ENCODE measurements at places on chromosomes 4 and X.

DNA sequence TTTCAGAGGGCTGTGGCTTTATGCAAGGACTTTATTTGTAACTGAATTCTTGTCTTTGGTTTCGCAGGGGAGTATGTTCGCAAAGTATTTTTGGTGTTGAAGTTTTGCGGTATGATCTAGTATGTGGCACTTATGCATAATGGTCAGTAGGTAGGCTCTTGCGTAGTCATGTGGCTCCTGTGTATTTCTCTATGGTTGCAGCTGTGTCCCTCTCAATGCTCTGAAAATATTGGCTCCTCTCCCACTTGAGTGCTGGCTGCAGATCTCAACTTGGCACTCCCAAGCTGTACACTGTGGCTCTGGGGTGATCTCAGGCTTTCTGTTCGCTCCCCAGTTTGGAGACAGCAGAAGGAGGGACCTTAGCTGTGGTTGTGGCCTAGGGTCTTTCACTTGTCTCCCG is 24.8 kb downstream of the ARMCX5 start:
- peaks cover 27% of the 10 kb centered on the region for H3K4me1 ChIP-seq
- no peak for DNase-seq
- no peak overlapping the region for H3K4me3 ChIP-seq
- no peaks in the 10 kb centered on the region for H3K27me3 ChIP-seq
- H3K27ac ChIP-seq, result peak overlapping the region; percentile 5
- peaks cover 28% of the 10 kb centered on the region for H3K36me3 ChIP-seq

DNA sequence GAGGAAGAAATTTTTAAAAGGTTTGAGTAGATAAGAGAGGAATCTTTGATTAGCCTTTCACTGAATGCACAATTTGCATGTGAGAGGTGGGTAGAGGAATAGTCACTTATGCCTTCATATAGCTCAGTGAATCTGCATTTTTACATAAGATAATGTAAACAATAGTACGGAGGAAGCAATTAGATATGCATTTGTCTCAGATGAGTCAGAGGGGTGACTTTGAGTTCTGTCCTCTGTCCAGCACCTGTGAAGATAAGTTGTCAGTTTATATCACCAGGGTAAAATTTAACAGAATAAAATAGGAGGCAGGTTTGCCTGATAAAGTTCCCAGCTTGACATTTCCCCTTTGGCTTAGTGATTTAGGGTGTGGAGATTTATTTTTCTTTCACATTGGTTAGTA is 841.9 kb downstream of the PCDH18 start:
- H3K36me3 ChIP-seq, result no peaks in the 10 kb centered on the region
- no peak overlapping the region for H3K4me3 ChIP-seq
- no peaks in the 10 kb centered on the region for H3K27me3 ChIP-seq
- no peak overlapping the region for H3K27ac ChIP-seq

DNA sequence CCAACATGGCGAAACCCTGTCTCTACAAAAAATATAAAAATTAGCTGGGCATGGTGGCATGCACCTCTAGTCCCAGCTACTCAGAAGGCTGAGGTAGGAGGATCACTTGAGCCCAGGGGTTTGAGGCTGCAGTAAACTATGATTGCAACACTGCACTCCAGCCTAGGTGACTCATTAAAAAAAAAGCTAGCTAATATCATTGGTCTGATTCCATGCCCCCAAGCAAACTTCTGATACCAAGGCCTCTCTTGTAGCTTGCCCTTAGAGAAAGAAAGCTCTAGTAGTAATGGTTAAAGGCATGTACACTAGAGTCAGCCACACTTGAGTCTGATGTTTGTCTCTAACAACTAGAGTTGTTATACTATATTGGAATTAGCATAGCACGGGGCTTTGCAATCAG is 32.6 kb upstream of the PHF8 start:
- no peaks in the 10 kb centered on the region for H3K27me3 ChIP-seq
- DNase-seq, result no peak
- H3K36me3 ChIP-seq, result no peaks in the 10 kb centered on the region
- H3K4me1 ChIP-seq, result no peaks in the 10 kb centered on the region
- H3K27ac ChIP-seq, result no peak overlapping the region

GRCh38 chrX:123513585-123514278 is 219.1 kb downstream of the THOC2 start:
- H3K36me3 ChIP-seq, result no peaks in the 10 kb centered on the region
- DNase-seq, result no peak
- H3K27ac ChIP-seq, result no peak overlapping the region
- no peak overlapping the region for H3K4me3 ChIP-seq
- H3K27me3 ChIP-seq, result no peaks in the 10 kb centered on the region

- no peak for DNase-seq
- no peaks in the 10 kb centered on the region for H3K36me3 ChIP-seq
- no peak overlapping the region for H3K4me3 ChIP-seq
Measured at GRCh38 chrX:123424546-123424945, 240.5 kb downstream of the GRIA3 start.

GRCh38 chr4:39435659-39436563 is 22.8 kb downstream of the RPL9 start:
- no peak overlapping the region for H3K27ac ChIP-seq
- no peaks in the 10 kb centered on the region for H3K4me1 ChIP-seq
- no peaks in the 10 kb centered on the region for H3K36me3 ChIP-seq

DNA sequence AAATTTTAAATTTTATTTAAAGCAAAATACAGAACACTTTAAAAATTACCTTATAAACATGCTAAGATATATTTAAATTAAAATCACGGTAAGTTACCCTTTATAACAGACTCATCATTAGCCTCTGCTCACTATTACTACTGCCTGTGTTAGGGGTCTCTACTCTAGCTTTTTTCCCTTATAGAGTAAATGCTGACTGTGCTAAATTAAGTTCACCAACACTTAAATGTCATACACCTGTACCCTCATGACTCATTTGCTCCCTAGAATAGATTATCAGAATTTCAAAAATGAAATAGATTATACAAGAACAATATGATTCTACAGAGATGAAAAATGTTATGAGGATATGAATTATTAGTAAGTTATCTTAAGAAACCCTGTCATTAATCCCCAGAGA is 131.1 kb upstream of the INPP4B start:
- peaks cover 3% of the 10 kb centered on the region for H3K27me3 ChIP-seq
- no peaks in the 10 kb centered on the region for H3K36me3 ChIP-seq
- no peak overlapping the region for H3K4me3 ChIP-seq
- no peaks in the 10 kb centered on the region for H3K4me1 ChIP-seq
- no peak overlapping the region for H3K27ac ChIP-seq

DNA sequence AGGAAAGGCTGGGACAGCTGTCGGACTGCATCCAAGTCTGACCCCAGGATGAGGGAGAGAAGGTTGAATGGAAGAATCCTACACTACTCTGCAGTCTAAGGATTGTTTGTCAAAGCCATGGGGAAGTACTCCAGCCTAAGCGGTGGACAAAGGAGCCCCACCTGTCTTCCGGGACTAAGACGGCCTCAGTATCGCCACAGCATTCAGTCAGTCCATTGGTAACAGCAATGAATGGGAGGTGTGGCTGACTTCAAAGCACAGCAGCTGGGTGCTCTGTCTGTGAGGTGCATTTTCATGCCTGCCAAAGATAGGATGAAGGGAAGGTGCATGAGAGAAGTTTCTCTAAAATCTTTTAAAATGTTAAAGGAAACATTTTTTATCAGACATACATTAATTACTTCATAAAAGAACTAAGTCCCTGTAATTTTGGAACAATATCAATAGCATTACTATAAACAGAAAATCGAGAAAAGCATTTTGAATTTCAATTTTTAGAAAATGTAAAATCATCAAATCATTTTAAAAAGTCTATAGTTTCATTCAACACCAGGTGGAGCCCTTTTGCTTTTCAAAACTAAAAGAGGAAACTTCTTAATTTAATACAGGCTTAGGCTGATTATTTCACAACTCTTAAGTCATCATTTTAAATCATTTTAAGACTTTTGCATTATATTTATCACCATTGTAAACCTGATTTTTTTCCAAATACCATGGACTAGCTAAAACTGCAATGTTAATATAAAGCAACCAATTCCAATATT is 27.6 kb upstream of the INTU start:
- no peaks in the 10 kb centered on the region for H3K36me3 ChIP-seq
- no peaks in the 10 kb centered on the region for H3K4me1 ChIP-seq
- no peak overlapping the region for H3K27ac ChIP-seq
- no peak overlapping the region for H3K4me3 ChIP-seq
- no peak for DNase-seq

GRCh38 chrX:129462707-129463106 is 60.6 kb downstream of the SMARCA1 start:
- H3K4me3 ChIP-seq, result no peak overlapping the region
- no peak for DNase-seq
- no peak overlapping the region for H3K27ac ChIP-seq
- no peaks in the 10 kb centered on the region for H3K27me3 ChIP-seq
- no peaks in the 10 kb centered on the region for H3K4me1 ChIP-seq

DNA sequence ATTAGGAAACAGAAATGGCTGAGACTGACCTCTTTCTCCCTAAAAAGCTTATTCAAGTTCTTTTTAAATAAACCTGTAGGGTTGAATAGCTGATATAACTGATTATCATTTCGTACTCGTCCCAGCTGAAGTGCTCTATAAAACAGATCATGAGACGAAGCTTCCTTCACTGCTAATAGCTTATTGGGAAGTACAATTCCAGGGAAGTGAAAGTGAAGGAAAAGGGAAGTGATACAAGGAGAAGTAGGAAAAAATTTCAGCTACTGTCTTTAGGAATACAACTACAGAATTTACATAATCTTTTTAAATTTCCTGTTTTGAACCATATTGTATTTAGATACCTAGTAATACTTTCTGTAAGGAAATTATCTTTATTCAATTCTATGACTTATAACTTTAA is 103.0 kb downstream of the SNCA start:
- H3K27ac ChIP-seq, result no peak overlapping the region
- H3K27me3 ChIP-seq, result peaks cover 2% of the 10 kb centered on the region
- H3K36me3 ChIP-seq, result no peaks in the 10 kb centered on the region
- H3K4me3 ChIP-seq, result no peak overlapping the region

- H3K27ac ChIP-seq, result no peak overlapping the region
- H3K36me3 ChIP-seq, result peaks cover under 1% of the 10 kb centered on the region
- no peaks in the 10 kb centered on the region for H3K27me3 ChIP-seq
Measured at GRCh38 chrX:134801267-134801666, 143.0 kb upstream of the PLAC1 start.

DNA sequence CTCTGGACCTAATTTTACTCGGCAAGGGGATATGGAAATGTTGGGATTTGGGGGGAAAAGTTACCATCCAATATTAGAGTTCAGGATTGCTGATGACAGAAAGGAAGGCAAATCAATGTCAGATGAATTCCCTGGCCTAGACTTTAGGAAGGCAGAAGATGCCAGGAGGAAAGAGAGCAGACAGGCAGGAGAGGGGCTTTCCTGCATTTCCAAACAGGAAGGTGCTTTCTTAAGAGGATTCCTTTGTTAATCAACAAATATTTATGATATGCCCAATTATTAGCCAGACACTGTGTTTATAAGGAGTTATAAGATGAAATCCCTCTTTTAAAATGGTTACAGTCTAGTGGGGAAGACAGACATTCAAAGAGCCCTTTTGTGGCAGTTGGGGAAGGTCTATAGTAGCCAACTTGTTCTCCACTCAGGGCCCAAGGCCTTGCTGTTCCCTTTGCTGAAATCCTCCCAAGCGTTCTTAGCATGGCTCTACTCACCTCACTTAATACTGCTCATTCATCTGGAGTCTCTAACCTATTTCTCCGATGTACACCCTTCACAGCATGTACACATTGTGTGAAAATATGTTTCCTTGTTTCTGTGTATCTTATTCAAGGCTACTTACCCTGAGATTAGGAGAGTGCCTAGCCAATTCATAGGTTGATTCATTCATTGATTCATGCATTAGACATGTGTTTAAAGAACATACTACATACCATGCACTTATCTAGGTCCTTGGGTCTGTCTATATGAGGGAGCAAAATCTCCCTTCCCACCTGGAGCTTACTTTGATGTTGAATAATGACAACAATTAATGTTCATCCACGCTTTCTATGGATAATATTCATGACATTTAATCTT is 5.3 kb downstream of the IGFBP7 start:
- H3K4me3 ChIP-seq, result no peak overlapping the region
- no peak for DNase-seq
- H3K27ac ChIP-seq, result no peak overlapping the region
- peaks cover 24% of the 10 kb centered on the region for H3K27me3 ChIP-seq
- H3K4me1 ChIP-seq, result peaks cover 2% of the 10 kb centered on the region

GRCh38 chr4:38503689-38504395 is 160.2 kb upstream of the KLF3 start:
- H3K4me1 ChIP-seq, result peaks cover 38% of the 10 kb centered on the region
- no peaks in the 10 kb centered on the region for H3K27me3 ChIP-seq
- H3K27ac ChIP-seq, result no peak overlapping the region
- H3K4me3 ChIP-seq, result no peak overlapping the region
- no peaks in the 10 kb centered on the region for H3K36me3 ChIP-seq

- no peak for DNase-seq
- H3K4me3 ChIP-seq, result no peak overlapping the region
- no peaks in the 10 kb centered on the region for H3K4me1 ChIP-seq
- no peaks in the 10 kb centered on the region for H3K27me3 ChIP-seq
Measured at GRCh38 chr4:79197275-79198009, 128.4 kb downstream of the NAA11 start.

- peaks cover 2% of the 10 kb centered on the region for H3K36me3 ChIP-seq
- H3K27me3 ChIP-seq, result no peaks in the 10 kb centered on the region
- H3K27ac ChIP-seq, result no peak overlapping the region
- H3K4me1 ChIP-seq, result no peaks in the 10 kb centered on the region
- no peak for DNase-seq
- H3K4me3 ChIP-seq, result no peak overlapping the region
Measured at GRCh38 chrX:68843992-68844391, 15.2 kb downstream of the EFNB1 start.

DNA sequence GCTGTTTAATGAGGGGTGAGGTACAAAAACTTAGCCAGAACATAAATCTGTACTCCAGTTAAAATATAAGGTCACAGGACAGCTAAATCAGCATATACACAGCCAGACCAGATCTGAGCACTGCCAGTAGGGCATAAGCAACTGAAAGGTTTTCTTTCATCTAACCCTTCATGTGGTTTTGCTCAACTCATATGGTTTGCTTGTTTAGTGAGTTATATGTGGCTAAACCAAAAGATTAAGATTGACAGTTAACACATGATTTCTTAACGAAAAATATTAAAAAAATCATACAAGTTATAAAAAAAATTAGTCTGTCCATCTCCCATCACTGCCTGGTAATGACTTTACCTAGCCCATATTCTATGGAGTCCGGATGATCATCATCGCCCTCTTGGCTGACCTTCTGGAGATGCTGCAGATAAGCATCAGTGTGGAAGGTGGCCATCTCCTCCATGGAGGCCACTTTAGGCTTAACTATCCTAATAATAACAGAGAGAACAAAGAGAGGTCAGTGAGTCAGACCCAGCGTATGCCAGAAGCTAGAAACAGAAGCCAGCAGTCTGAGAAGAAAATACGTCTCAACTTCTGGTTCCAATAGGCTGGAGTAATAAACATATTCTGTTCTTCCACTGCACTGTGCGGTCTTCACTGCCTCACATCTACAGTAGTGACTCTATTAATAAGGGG is 4.1 kb downstream of the HDAC8 start:
- H3K4me3 ChIP-seq, result no peak overlapping the region
- no peaks in the 10 kb centered on the region for H3K27me3 ChIP-seq
- H3K27ac ChIP-seq, result no peak overlapping the region
- no peak for DNase-seq

GRCh38 chrX:47232803-47233332 is at the start of gene USP11:
Gene USP11 (plus strand): TSS chrX:47233009. CDS start chrX:47233044, 35 bp downstream.
- H3K36me3 ChIP-seq, result peaks cover 25% of the 10 kb centered on the region
- no peaks in the 10 kb centered on the region for H3K27me3 ChIP-seq
- DNase-seq, result peak; percentile 74
- peak within 1 kb of the TSS; percentile 89 for H3K4me3 ChIP-seq

- no peaks in the 10 kb centered on the region for H3K27me3 ChIP-seq
- no peak overlapping the region for H3K27ac ChIP-seq
- no peak overlapping the region for H3K4me3 ChIP-seq
- no peaks in the 10 kb centered on the region for H3K36me3 ChIP-seq
- no peaks in the 10 kb centered on the region for H3K4me1 ChIP-seq
Measured at GRCh38 chrX:7647831-7648230, 195.1 kb upstream of the VCX start.
